ENCODE measurements at places on chromosomes 2 and 18.
A peak's percentile ranks its signal among the peaks of the same experiment; 100 is the strongest.

- DNase-seq: no peak
Observed at GRCh38 chr2:181723731-181724130, 43.4 kb upstream of the NEUROD1 start.

DNA sequence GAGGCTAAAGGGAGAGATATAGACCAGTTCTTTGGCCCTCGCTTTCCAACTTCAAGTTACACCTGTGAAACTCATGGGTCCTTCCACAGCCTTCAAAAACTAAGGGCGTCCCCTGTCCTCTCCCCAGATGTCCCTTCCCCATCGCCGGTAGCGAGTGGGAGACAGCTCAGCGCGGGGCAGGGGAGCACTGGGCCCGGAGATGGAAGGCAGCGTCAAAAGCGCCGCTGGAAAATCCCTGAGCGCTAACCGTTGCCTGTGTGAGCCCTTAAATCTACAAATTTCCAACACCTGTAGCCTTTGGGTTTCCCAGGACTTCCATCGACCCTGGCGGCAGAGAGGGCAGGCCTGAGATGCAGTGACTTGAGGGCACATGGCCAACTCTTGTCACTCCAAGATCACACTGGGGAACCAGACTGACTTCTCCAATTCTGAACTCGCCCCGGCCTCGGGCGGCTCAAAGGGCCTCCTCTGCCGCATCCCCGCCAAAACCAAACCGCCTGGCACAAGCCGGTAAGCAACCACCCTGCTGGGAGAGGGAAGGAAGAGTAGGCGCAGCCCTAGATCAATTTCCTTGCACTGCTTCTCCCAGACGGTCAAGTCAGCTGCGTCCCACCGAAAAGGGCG, 879 bp upstream of the EPAS1 start:
- DNase-seq: peak; percentile 69

DNA sequence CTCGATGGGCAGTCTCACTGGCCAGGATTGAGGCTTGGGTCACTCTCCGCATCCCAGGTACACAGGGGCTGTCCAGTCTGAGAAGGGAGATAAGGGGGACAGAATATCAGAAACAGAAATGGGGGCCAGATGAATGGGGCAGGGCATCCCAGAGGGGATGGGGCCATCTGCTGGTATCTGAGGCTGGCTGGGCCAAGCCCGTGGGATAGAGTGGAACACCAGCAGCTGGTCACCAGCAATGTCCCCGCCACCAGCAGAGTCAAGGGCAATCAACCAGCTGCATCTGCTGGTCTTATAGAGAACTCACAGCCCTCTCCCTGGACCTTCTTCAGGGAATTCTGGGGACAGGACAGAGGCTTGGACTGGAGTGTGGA, 128.8 kb upstream of the HAAO start:
- DNase-seq: no peak

DNA sequence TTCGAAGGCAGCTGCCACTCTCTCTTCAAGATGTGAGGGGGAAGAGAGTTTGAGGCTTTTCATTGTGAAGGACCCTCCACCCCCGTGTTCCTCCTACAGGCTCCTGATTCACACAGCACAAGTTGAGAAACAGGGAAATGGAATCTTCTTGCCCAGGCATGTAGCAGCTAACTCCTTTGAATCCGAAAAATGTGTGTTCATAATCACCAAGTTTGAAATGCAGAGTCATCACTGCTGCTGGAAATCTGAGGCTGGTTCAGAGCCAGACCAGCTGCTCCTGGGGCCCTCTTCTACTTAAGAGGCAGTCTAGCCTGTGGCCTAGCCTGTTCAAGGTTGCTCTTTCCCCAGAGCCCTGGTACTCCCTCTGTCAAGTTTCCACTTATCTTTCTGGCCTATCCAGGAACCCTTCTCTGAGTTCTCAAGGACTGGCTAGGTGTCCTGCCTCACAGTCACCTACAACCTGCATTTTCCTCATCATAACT, 166.4 kb downstream of the TMEM247 start:
- peak; percentile 67 for DNase-seq

- no peak for DNase-seq
Observed at GRCh38 chr18:28163201-28163775, 13.6 kb downstream of the CDH2 start.

Data from inflammatory macrophage treated with lipopolysaccharide for 4 hours (primary cell).